Small intestine (tissue), 16 donors: ENCODE measurements at places on chromosomes 6 and 20. TPM values are rescaled to one million over a fixed set of nuclear protein-coding genes. Genes with fewer than 3 reads are reported as not detected.

Gene SLC35D3
- 0.81 TPM for polyA plus RNA-seq

Gene SLC12A5
- polyA plus RNA-seq: 4.6 TPM

Gene FABP7
- polyA plus RNA-seq: not detected

Gene RIPPLY2
- polyA plus RNA-seq: 0.19 TPM

Gene MLN
- polyA plus RNA-seq: 264 TPM

Gene CFAP206
- polyA plus RNA-seq: not detected

Gene ADAM33
- polyA plus RNA-seq: 0.22 TPM

Gene LGSN
- 19.2 TPM for polyA plus RNA-seq

Gene ECT2L
- 0.16 TPM for polyA plus RNA-seq

Gene RAET1G
- 0.15 TPM for polyA plus RNA-seq

Gene KIF6
- polyA plus RNA-seq: 0.18 TPM
